ENCODE measurements at places on chromosomes 12 and 14.

- no peak for DNase-seq
Measured at GRCh38 chr14:101873991-101874390, 90.4 kb upstream of the DYNC1H1 start.

GRCh38 chr12:116210131-116210530 lies 67.4 kb downstream of the MED13L start:
- DNase-seq: no peak

DNA sequence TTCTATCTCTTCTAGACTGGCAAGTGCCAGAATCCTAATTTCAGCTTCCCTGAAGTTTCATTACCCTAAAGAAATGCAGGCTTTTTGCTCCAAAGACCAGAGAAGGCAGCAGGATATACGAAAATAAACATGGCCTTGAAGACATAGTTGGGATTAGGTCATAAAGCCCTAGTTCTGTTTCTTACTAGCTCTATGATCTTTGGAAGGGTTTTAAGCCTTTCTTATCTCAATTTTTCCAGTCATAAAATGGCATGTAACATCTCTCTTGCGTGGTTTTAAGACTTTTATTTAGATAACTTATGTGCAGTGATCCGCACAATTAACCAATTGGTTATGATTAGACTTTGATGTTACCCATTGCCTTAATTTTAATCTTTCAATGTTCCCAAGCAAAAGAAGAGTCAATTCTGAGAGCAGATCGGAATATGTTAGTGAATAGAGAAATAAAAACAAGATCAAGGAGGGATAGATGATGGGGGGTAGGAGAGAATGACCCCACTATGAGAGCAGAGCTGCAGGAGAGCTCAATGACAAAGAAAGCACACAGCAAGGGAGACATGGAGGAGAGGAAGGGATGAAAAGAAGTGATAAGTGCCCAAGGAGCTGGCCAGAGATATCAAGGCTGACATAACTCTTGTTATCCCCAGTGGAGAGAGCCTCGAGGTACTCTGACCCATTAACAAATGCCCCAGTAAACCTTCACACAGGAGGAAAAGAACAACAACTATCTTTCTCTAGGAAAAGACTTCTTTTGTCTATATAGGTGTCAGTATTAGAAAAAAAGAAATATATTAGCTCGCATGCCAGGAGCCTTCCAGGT lies 53.0 kb upstream of the ANP32D start:
- DNase-seq: no peak

- DNase-seq: no peak
Measured at GRCh38 chr12:12095021-12095420, 24.3 kb downstream of the BCL2L14 start.

DNA sequence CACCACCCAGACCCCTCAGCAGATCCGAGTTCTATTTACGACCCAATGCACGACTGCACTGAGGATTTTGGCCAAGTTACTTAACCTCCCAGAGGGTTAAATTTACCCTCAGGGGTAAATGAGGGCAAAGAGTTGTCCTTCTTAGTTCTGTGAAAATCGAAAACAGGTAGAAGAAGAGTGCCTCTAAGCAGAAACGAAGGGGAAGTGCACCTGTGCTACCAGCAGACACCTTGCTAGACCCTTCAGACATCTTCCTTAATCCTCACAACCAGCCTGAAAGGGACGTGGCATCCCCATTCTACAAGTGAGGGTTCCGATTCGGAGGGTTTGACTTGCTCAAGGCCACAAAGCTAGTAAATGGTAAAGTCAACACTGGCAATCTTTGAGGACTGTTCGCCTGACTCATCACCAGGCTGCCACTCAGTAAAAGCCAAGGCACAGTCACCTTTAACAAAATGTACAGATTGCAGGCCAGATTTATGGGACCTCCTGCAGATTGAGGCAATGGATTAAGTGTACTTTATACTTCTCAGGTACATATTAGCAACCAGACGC lies 1.6 kb downstream of the GSG1 start:
- DNase-seq: peak; percentile 42

DNA sequence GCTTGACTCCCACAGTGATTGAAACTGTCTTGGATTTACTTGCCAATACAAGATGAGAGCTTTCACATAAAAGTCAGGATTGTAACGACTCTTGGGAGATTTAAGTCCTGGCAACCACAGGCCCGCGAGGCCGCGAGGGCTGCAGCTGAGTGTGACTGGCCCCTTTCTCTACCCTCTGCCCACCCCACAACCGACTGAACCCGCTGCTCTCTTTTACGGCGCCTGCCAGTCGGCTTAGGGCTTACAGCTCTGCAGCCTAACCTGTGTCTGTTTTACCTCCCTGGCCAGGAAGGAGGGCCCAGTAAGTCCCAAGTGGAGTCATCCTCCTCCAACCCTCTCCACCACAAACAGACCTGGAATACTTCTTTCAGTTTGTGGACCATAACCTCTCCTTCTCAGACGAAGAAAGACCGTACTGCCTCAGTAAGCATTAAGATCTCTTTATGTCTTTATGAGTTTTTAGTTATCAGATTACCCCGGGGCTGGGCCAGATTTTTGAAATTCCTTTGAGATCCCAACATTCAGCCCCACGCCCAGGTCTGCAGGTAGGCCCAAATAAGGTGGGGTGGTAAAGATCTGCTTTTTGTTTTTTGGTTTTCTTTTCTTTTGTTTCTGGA lies 12.6 kb upstream of the TIGAR start:
- DNase-seq: no peak

DNA sequence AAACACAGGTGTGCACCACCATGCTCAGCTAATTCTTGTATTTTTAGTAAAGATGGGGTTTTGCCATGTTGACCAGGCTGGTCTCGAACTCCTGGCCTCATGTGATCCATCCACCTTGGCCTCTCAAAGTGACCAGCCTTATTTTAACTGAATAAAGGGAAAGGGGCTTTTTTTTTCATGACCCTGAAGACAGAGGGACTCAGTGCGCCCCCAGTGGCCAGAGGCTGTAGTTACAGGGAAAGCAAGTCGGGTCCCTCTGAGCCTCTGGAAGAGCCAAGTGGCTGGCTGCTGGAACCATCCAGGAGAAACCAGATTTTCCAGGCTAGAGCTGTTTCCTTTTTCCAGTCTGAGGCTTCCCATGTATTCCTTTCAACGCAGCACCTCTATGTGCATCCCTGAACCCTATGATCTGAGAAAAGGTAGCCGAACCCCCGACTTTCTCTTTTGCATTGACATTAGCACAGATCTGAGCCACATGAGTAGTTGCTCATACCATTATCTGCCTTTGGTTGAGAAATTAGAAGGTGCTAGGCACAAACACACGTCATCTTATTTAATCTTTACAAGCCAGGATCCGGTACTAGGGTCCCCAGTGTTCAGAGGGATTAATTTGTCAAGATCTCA lies 342.7 kb downstream of the CACNA1C start:
- peak; percentile 73 for DNase-seq

- DNase-seq: peak; percentile 56
Measured at GRCh38 chr14:70641548-70642302, at the start of gene TTC9. Gene TTC9, plus strand, starts transcription at chr14:70641916. Its CDS starts 214 bp downstream, at chr14:70642130.

- DNase-seq: no peak
Measured at GRCh38 chr12:80099259-80099658, at the start of gene OTOGL. Gene OTOGL, plus strand, starts transcription at chr12:80099537. Its CDS starts 109,895 bp downstream, at chr12:80209432.

GRCh38 chr14:64000749-64001148 lies 147.9 kb downstream of the SYNE2 start:
- DNase-seq: no peak

- no peak for DNase-seq
Measured at GRCh38 chr12:18071336-18071735, 18.7 kb downstream of the RERGL start.

DNA sequence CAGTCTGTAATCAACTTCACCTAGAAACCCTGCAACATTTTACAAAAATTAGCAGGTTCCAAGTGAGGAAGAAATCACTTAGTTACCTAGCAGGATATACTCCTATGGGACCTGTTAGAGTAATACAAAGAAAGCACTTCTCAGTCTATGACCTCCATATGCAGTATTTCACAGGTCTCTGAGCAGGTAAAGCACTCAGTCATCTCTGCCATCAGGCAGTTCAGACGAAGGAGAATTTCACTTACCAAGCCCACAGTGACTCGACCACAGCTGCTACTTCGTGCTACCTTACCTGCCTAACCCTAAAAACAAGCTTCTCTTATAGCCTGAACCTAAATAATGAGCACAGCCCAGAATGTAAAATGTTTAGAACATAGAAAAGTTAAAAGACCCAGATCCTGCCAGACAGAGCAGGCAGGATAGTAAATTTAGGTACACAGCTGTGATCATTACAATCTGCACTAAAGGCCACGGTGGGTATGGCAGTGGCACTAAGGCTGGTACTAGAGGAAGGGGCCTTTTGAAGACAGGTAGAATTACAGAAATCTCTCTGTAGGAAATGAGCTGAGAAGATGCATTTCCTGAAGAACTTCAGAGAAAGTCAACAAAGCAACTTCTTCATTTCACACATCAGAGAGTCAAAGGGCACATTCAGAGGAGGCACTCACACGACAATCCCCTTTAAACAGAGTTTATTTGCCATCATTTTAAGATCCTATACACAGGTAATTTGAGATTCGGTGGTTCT lies 35.7 kb downstream of the DCAF5 start:
- no peak for DNase-seq

- DNase-seq: peak; percentile 69
Measured at GRCh38 chr14:79861111-79861510, 350.2 kb downstream of the DIO2 start.

DNA sequence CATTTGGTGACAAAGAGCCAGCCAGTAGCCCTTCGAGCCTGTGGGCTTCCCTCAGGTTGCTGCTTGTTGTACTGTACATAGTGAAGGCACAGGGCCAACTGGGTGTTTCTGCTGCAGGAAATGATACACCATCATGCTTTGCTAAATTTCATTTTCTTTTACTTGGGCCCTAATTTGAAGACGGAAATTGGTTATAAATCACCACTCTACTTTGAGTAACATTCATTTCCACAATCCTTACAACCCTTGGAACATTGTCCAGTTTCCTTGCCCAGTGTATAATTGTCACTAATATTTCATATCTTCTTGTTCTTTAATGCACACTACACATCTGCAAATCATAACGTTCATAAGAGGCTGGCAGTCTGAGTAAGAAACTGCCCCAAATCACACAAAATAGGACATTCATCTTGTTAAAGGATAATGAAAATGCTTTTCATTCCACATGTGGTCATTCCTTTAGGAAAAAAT lies 30.2 kb downstream of the MSRB3 start:
- no peak for DNase-seq

GRCh38 chr14:102472791-102473150 lies 36.8 kb downstream of the ANKRD9 start:
- no peak for DNase-seq

DNA sequence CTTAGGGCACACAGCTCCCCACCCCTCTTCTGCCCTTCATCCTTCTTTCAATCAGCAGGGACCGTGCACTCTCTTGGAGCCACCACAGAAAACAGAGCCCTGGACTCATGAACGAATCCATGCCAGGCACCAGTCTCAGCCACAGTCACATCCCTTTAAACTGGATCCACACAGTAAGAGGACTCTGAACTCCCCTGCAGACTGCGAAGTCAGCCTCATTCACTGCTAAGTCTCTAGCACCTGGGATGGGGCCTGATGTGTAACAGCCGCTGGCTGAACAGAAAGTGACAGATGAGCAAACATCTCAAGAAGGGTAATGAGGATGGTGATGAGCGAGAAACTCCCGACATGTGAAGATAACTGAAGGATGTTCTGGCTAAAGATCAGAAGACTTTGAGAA lies 45.8 kb upstream of the IQSEC3 start:
- DNase-seq: no peak

- no peak for DNase-seq
Measured at GRCh38 chr14:100410056-100410565, 87.0 kb downstream of the SLC25A47 start.

- no peak for DNase-seq
Measured at GRCh38 chr14:104979758-104980610, 1.8 kb upstream of the AHNAK2 start.

GRCh38 chr14:74875941-74876913 lies at the start of gene PROX2:
Gene PROX2, minus strand, starts transcription at chr14:74876145. Its CDS starts 12,311 bp downstream, at chr14:74863834.
- peak; percentile 92 for DNase-seq

- DNase-seq: no peak
Measured at GRCh38 chr14:70919774-70920173, 12.5 kb downstream of the PCNX1 start.

- no peak for DNase-seq
Measured at GRCh38 chr14:63468294-63468693, 74.9 kb downstream of the PPP2R5E start.

DNA sequence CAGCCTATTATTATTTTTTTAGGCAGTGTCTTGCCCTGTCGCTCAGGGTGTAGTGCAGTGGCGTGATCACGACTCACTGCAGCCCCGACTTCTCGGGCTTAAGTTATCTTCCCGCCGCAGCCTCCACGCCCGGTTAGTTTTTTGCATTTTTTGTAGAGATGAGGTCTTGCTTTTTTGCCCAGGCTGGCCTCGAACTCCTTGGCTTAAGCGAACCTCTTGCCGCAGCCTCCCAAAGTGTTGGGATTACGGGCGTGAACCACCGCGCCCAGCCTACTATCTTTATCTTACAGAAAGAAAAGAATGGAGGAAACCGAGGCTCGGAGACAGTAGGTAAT lies 507 bp upstream of the PTPN11 start:
- no peak for DNase-seq

DNA sequence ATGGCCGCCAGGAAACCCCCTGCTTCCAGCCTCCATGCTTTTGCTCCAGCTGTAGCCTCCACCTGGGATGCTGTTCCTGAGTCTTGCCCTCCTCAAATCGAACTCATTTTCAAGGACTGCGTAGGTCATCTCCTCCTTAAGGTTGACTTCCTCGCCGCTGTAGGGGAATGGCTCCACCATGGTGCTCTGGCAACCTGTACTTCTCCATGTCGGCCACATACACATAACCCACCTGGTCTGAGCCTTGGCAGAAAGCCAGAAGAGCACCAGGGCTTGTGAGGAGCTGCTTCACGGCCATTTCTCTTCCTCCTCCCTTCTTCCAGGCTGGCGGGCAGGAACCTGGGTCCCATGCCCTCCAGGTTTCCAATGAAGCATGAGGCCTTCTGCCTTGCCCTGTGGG lies 36.7 kb upstream of the BEGAIN start:
- DNase-seq: no peak

- no peak for DNase-seq
Measured at GRCh38 chr12:78886719-78887407, 22.3 kb downstream of the SYT1 start.

- no peak for DNase-seq
Measured at GRCh38 chr12:11164384-11164783, 6.6 kb upstream of the SMIM10L1 start.

GRCh38 chr14:91511043-91511383 lies 903 bp upstream of the PPP4R3A start:
- DNase-seq: peak; percentile 64

DNA sequence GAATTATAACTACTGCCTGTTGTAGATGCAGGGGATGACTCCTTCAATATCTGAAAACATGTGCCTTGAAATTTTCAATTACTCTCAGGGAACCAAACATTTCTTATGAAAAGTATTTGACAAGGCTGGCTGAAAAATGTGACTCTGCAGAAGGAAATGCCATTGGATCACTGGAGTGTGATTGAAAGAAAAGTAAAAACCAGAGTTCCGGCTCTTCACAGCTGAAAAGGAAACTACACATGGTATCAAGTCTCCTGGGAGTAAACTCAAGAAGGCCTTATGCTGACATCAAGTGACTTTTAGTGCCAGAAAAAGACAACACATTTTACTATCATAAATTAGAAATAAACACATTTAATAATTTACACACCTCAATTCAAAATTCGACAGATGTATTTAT lies 693.0 kb downstream of the LRFN5 start:
- DNase-seq: peak; percentile 70

- no peak for DNase-seq
Measured at GRCh38 chr12:132367071-132367851, 37.9 kb upstream of the GALNT9 start.

GRCh38 chr14:53790731-53791500 lies 165.7 kb downstream of the BMP4 start:
- no peak for DNase-seq

GRCh38 chr12:26162905-26163304 lies 32.5 kb upstream of the SSPN start:
- DNase-seq: no peak

All from Karpas-422 (cell line).